Activated T-helper 1 cell treated with anti-CD3 and anti-CD28 coated beads, Interleukin-12 subunit alpha, Interleukin-12 subunit beta, Interleukin-2, Interleukin-4 antibody, amounts not matched to agents 30 ng/mL and 10 ng/mL and 1 ng/mL, durations not matched to agents 14 hours and 24 hours and 36 hours (primary cell): ENCODE measurements at places on chromosomes 5 and 9. TPM values are rescaled to one million over a fixed set of nuclear protein-coding genes. Genes with fewer than 3 reads are reported as not detected.

Gene PCDHGB6
- 0.12 and 0.18 TPM in 2 replicates for total RNA-seq

Gene GPX3
- total RNA-seq: not detected in 2 replicates

Gene GADD45G
- 36.6 and 37.2 TPM in 2 replicates for total RNA-seq

Gene OR1Q1
- total RNA-seq: not detected in 2 replicates

Gene CNTFR
- total RNA-seq: not detected in 2 replicates

- DNase-seq: no peak
These were observed 47.5 kb downstream of the MRPL36 start for GRCh38 chr5:1751864-1752822.

GRCh38 chr5:44713446-44713845 is 95.3 kb upstream of the MRPS30 start:
- DNase-seq: no peak

DNA sequence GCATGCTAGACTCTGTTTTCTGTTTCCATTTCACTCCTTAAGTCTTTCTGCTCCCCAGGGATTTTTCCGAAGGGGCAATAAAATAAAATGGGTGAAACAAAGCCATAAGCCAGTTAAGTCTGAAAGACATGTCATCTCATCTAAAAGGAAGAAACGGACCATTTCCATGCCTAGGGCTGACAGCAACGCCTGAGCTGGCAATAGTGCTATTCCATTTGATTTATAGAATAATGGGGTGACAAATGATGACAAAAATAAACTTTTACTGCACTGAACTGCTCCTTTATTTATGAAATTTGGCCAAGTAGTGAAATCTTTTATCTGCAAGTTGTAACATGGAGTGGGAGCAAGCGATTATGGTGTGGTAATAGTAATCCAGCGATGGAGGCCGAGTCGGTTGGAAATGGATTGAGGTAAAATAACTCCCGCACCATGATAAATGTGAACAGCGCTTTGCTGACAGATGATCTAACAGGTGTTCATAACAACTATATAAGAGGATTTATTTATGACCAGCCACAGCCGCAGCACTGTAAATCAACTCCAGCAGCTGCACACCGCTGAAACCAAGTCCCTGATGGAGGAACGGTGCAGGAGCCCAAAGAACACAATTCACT is 219.8 kb upstream of the TBCA start:
- DNase-seq: no peak

DNA sequence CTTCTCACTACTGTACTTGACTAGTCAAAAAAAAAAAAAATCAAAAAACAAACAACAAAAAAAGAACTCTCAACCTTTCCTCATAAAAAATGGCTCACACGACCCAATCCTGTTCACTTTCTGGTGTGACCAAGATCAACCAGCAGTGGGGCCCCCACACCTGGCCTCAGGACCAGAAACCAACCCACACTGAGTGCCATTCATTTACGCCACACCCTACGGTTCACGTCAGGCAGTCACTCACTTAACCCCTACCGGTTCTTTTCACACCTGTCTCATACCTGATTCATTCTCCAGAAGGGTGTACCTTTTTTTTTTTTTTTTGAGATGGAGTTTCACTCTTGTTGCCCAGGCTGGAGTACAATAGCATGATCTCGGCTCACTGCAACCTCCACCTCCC is 5.7 kb downstream of the SUSD1 start:
- DNase-seq: no peak

DNA sequence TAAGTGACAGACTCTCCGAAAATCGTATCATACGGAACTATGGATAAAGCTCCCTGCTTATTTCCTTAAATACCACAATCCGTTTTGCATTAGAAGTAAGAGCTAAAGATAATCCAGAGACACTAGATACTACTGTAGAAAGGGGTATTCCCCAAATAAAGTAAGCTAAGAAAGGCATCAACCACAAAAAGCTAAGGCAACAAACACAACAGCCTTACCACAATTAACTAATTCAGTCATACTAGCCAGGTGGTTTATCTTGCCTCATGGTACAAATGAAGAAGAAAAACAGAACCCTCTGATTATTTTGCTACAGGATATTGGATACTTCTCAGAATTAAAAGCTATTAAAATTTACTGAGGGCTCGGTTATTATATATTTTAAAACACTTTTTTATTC is 14.1 kb downstream of the ERP44 start:
- no peak for DNase-seq

DNA sequence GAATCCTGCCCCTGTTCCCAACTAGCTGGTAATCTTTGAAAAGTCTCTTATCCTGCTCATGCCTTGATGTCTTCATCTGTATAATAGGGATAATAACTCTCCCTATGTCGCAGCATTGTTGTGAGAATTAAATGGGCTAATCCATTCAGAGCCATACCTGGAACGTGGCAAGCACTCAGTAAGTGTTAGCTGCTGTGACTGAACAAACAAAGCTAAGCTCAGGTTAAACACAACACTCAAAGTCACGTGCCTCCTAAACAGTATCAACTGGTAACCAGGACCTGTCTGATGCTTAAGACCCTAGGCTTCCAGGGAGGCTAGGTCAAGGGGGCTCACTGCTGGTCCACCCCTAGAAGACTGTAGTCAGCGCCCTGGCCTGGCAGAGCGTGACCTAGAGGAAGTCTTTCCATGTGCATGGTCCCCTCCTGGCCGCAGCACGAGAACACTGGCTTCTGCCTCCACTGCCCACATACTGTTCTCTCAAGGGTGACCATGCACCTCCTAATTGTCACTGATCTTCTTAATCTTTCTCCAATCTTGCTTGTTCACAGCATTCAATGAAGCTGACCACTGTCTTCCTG is 211.1 kb downstream of the TTLL11 start:
- no peak for DNase-seq
